Stimulated activated CD8-positive, alpha-beta memory T cell treated with anti-CD3 and anti-CD28 coated beads, Interleukin-2, amount 100 ng/mL, for 48 hours (primary cell): ENCODE measurements at places on chromosomes 13 and 19.
A peak's percentile ranks its signal among the peaks of the same experiment; 100 is the strongest.

- DNase-seq = no peak
Measured at GRCh38 chr13:40124633-40125015, 469.2 kb downstream of the COG6 start.

- DNase-seq = no peak
Measured at GRCh38 chr19:3607303-3608078, 816 bp upstream of the TBXA2R start.

DNA sequence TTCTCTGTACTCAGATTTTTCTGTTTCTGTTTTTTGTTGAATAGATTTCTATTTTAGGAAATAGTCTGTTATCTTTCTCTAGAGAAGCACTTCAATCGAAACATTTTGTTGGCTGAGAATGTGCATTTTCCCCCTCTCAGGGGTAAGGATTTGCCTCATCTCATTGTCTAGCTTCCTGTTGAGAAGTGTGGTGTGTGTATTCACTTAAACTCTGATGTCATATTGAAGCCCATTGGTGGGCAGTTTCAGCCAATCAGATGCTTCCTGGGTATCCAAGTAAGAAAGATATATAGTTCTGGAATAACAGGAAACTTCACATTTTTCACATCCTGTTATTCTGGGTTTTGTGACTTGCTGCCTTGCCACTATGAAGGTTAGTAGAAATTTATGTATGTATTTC is 87.6 kb downstream of the ARHGEF7 start:
- no peak for DNase-seq

- no peak for DNase-seq
Measured at GRCh38 chr19:31539386-31539785, 190.2 kb upstream of the TSHZ3 start.

DNA sequence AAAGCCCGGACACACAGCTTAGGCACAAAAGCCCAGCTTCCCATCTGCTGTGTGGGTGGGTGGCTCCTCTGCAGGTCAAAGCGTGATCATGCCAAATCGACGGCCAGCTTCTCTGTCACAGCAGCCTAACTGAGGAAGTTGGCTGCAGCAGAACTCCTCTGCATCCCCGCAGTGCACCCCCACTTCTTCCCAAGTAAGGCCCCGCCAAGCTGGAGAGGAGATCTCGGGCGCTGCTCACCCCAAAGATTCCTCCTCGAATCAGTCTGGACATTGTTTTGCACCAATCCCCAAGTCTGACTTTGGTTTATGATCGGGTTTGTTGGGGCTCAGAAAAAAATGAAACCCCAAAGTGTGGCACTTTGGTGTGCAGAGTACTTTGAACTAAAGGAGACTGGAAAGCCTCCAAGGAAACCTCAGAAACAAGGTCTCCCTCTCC is 19.7 kb upstream of the CPB2 start:
- DNase-seq = peak; percentile 11

DNA sequence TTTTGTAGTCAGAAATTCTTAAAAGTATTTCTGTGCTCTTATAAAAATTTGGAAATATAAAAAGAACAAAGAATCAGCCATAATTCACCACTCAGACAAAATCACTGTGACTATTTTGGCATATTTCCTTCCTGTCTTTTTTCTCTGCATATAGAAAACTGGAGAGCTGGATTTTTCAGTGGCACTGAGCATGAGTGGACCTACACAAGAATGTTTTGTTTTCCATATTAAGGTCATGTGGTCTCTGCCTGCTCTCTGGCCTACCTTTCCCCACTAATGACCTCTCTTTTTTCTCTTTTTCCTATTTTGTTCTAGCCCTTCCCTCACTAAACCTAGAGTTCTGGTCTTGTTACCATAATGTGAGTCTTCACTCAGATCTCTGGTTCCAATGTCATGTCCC is 17.6 kb upstream of the USP12 start:
- no peak for DNase-seq

DNA sequence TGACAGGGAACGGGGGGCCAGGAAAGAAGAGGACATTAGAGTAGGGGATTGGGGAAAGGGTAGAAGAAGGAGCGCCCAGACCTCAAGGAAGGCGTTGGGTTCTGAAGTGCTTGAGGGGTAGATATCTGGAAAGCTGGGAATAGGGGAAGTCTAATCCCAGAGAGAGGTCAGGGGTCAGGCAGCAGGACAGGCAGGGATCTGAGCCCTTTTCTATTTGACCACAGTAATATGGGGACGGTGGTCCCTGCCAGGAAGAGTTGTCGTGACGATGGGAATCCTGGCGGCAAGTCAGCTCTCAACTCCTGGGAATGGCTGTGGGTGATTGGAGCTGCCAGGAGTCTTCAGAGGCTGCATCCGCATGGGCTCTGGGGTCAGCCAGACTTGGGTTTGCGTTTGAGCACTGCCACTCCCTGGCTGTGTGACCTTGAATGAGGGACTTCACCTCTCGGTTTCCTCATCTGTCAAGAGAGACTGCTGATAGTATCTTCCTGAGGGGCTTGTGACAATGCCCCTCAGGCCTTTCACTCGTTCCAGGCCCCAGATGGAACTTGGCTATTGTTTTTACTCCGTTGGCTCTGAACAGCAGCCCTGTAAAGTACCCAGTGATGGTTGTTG is 1.3 kb downstream of the AP2A1 start:
- no peak for DNase-seq

DNA sequence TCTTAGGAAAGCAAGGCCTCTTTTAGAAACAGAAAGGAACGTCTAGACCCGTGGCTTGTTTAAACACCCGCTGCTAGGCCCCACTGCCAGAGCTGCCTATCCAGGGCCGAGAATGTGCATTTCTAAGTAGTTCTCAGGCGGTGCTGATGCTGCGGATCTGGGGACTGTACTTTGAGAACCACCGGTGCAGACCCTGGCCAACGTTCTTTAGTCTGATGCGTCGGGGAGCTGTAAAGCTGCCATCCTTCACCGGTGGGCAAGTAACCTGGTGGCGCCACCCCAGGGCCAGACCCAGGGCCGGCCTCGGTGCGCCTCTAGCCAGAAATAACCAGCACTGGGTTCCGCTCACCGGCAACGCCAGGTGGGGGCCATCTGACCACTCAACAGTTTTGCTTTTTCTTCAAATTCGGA is 47.1 kb downstream of the TGDS start:
- no peak for DNase-seq

GRCh38 chr13:30743319-30744055 is 8.1 kb downstream of the ALOX5AP start:
- DNase-seq = no peak

DNA sequence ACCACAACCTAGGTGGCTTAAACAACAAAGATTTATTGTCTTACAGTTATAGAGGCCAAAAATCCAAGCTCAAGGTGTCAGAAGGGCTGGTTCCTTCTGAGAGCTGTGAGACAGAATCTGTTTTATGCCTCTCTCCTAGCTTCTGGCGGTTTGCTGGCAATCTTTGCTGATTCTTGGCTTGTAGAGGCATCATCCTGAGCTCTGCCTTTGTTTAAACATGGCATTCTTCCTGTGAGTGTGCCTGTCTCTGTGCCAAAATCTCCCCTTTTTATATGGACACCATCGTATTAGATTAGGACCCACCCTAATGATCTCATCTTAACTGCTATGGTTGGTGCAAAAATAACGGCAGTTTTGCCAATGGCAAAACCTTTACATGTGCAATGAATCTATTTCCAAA is 169.1 kb downstream of the CACNA1A start:
- no peak for DNase-seq

DNA sequence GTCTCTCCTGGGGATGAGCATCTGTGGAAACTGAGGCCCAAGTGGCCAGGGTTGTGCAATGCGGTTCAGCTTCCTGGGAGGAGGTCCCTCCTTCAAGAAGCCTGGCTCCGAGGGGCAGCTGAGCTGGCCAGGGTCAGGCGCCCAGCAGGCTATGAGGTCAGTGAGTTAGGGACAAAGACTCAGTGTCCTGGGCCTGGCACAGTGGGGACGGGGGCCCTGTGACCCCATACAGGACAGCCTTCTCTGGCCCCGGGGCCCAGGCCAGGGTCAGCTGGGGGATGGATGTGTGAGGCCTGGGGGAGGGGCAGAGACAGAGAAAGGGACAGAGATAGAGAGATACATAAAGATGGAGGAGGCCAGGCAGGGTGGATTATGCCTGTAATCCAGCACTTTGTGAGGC is 3.0 kb upstream of the IL12RB1 start:
- DNase-seq = no peak

- no peak for DNase-seq
Measured at GRCh38 chr13:48410199-48410598, 2.7 kb downstream of the LPAR6 start.
